Stimulated activated CD8-positive, alpha-beta memory T cell treated with anti-CD3 and anti-CD28 coated beads, Interleukin-15, amount 100 ng/mL, for 24 hours (primary cell): ENCODE measurements at places on chromosomes 13 and 19.

DNA sequence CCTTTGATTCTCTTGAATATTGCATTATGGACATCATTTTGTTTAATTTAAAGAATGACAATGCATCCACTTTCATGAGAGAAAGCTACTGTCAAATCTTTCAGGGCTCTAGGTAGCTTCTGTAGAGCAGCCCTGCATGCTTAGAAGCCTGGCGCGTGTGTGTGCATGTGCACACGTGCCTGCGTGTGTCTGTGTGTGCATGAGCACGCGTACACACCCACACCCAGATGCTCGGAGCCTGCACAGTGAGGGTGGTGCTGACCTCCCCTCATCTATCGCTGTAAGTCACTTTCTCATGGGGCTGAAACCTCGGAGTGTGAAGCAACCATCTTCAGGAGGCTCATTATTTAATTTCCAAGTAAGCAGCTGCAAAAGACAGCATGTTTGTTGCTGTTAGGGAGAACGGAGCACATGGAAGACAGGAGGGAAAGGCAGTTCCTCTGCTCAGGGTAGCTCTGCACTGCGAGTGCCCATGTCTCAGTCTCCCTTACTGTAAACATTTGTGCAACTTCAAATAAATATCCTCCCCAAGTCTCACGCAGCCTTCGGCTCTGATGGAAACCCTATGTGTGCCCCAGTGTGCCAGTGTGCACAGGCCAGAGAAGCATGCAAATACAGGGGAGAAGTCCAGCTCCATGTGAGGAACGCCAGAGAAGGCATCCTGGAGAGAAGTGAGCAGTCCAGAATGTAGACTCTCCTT lies 22.8 kb downstream of the TSHZ3 start:
- DNase-seq, result no peak

DNA sequence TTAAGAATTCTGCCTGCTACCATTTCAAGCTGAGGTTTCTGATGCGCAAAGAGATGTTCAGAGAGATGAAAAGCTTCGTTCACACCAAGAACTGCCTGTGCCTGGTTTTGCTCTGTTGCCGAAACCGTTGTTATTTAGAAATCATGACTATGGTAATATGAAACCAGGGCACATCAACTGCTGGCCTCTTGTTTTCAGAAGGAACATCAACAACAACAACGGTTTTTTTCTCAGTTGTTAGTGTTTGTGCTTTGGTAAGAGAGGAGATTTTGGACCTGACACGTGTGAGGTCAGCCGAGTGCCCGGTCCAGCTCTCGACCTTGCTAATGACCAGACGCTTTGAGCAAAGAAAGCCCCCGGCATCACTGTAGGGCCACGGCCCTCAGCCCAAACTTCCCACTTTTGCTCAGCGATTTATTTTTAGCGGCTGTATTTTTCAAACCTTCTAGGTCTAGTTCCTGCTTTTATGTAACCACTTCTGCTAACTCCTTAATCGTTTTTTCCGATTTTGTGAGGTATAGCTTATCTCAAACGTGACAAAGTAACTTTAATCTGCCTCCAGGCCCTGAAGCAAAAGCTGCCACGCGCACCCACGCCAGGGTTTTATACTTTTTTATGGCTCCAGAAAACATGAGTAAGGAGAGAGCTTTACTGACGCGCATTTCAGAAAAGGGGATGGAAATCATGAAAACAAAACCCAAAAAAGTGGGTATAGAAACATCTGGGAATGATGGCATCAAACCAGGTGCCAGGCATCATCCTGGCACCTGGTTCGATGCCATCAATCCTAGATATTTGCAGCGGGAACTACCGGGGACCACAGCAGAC lies 42.0 kb downstream of the KLF2 start:
- no peak for DNase-seq

GRCh38 chr13:85816413-85816812 lies 17.2 kb upstream of the SLITRK6 start:
- DNase-seq, result no peak

DNA sequence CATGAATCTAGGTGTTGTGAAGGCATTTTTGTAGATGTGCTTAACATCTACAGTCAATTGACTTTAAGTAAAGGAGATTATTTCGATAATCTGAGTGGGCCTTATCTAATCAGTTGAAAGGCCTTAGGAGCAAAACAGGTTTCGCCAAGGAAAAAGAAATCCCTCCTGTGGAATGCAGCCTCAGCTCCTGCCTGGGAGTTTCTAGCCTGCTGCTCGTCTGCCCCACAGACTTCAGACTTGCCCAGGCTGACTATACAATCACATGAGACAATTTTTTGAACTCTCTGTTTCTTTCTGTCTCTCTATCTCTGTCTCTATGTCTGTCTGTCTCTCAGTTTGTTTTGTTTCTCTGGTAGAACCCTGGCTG lies 312.5 kb downstream of the OLFM4 start:
- no peak for DNase-seq

- no peak for DNase-seq
These were observed 5.5 kb upstream of the TMTC4 start for GRCh38 chr13:100680131-100680530.

DNA sequence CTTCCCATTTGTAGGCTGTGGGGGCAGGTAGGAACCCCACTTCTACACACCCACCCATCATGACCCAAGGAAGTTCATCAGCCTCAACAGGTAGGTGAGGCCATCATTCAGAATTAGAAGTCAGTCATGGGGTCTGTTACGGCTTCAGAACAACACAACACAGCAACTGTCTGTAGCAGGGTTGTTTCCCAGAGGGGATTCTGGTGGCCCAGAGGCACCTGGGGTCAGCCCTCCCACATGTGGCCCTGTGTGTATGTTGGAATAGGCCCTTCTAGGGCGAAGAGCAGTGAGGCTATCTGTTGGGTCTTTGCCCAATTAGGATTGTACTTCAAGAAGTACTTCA lies 3.4 kb downstream of the IGFLR1 start:
- DNase-seq, result no peak

GRCh38 chr19:18666317-18666716 lies 17.2 kb upstream of the CRTC1 start:
- DNase-seq, result no peak

GRCh38 chr13:103291798-103292572 lies 225.8 kb upstream of the SLC10A2 start:
- no peak for DNase-seq
